ENCODE measurements at places on chromosomes 11 and 22.

GRCh38 chr11:15806217-15806616 lies 550.1 kb downstream of the SOX6 start:
- no peak for DNase-seq

DNA sequence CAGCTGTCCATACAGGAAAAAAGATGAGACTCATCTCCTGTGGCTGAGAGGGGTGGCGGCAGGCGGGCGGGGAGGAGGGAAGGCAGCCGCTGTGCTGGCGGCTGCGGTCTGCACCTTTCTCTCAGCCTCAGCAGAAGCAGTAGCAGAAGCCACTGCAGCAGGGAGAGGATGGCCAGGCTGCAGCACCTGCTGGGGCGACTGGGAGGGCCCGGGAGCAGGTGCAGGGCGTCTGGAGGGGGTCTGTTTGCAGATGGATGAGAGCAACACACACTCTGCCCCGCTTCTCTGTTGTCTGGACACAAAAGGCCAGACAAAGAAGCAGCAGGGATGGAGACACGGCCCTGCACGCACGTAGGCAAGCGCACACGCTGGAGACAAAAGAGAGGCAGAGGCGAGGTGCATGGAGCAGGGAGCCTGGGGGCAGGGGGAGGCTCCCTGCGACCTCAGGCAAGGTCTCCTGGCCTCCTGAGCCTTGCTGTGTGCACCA lies 9.3 kb upstream of the MIAT start:
- peak; percentile 52 for DNase-seq

GRCh38 chr11:118051611-118052461 lies 25.0 kb upstream of the TMPRSS4 start:
- DNase-seq: no peak

GRCh38 chr22:37354670-37355069 lies 72.4 kb downstream of the CYTH4 start:
- DNase-seq: no peak

- DNase-seq: peak; percentile 74
These were observed 35.6 kb downstream of the KCNJ1 start for GRCh38 chr11:128831174-128832120.

GRCh38 chr11:73375830-73376159 lies 404 bp upstream of the RELT start:
- no peak for DNase-seq

- DNase-seq: no peak
These were observed 2.1 kb upstream of the PTPRCAP start for GRCh38 chr11:67439321-67440228.

- DNase-seq: no peak
These were observed 1252.0 kb downstream of the LRRC4C start for GRCh38 chr11:40207416-40207815.

DNA sequence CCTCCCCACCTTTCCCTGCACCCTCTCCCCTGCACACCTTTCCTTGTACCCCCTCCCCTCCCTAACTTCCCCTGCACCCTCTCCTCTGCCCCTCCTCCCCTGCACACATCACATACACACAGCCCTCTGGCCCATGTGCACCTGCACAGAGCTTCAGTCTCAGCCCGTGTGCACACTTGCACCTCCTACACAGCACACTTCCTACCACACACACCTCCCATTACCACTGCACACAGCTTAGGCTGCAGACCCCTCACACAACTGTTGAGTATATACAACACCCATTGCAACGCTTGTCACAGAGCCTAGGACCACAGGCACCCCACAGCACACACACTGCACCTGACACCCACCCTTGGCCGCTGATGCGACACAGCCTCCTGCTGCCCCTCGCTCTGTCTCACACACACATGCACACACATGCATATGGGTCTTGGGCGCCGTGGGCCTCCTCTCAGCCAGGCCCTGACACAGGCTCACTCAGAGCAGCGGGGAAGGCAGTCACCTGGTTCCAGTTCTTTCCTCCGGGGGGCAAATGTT lies 411 bp downstream of the SIGIRR start:
- DNase-seq: no peak

DNA sequence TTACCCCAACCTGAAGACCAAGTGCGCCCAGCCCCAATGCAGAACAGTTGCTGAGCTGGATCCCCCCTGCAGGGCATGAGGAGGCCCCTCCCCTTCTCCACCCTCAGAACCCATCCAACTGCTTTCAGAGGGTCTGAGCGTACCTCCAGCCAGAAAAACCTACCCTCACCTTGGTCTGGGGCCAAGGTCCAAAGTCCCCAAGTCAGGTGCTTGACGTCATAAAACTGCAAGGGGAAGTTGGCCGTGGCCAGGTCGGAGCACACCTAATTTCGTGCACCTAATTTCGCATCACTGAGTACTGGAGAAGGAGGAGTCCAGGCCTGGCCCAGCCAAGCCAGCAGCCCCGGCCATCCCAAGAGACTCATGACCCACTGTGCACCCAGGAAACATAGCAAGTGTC lies 289.8 kb downstream of the CTTN start:
- no peak for DNase-seq

Data from NCI-H2029 treated with DMSO at 0.1 percent for 48 hours (cell line).